ENCODE measurements at places on chromosomes 1 and 21. TPM values are rescaled to one million over a fixed set of nuclear protein-coding genes. Genes with fewer than 3 reads are reported as not detected.

The DIO1 gene
- total RNA-seq, result not detected

The LCE1A gene
- total RNA-seq, result not detected

The TMEM125 gene
- not detected for total RNA-seq

The OR2T11 gene
- not detected for total RNA-seq

The NR0B2 gene
- total RNA-seq, result 0.20 TPM

The RPE65 gene
- total RNA-seq, result not detected

The SPATA46 gene
- total RNA-seq, result not detected

The S100A3 gene
- total RNA-seq, result 11.2 TPM

The NES gene
- 30.6 TPM for total RNA-seq

The TMPRSS15 gene
- not detected for total RNA-seq

The AADACL3 gene
- total RNA-seq, result not detected

The APCS gene
- total RNA-seq, result not detected

The BMP8A gene
- total RNA-seq, result 0.15 TPM

The ACTL8 gene
- total RNA-seq, result not detected

The FAM163A gene
- total RNA-seq, result not detected

The PLA2G2A gene
- total RNA-seq, result 8.4 TPM

Measured in cardiac ventricle fibroblast (primary cell).